ENCODE measurements at places on chromosomes 3 and 15.

GRCh38 chr3:24773798-24774197 is 279.1 kb upstream of the THRB start:
- DNase-seq = no peak

GRCh38 chr3:168029705-168030104 is 66.0 kb downstream of the GOLIM4 start:
- no peak for DNase-seq

GRCh38 chr3:159896543-159896942 is 92.1 kb upstream of the IL12A start:
- no peak for DNase-seq

DNA sequence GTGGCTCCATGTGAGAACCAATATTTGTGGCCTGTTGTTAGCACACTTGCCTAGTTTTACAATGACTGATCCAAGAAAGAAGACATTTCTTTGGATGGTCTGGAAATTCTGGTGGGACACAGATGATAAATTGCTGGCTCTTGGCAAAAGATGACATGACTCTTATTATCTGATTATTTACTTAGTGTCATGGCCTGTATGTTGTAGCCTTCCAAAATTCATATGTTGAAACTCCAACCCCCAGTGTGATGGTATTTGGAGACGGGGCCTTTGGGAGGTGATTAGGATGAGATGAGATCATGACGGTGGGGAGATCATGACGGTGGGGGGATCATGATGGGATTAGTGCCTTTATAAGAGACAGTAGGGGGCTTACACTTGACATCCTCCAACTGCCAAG is 30.0 kb upstream of the AKAP13 start:
- DNase-seq = no peak

GRCh38 chr15:93164409-93164808 is 75.4 kb upstream of the RGMA start:
- DNase-seq = peak; percentile 33

- peak; percentile 73 for DNase-seq
These were observed 452.8 kb downstream of the FOXP1 start for GRCh38 chr3:71130471-71131374.

DNA sequence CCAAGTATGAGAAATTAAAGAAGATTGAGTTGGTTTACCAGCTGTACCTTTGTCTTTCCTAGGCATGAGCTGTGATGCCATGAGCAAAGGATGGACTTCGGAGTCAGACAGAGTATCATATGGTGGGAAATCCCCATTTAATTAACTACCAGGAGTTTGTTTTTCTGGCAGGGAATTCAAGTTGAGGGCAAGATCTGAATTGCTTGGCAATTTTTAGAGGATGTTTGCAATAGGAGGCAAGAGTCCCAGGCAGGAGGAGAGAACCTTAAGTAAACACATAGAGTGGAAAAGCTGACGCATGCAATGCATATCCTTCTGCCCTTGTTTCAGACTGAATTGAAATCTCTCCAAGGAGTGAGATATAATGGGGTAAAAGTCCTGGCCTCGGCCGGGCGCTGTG is 569.7 kb upstream of the MDFIC2 start:
- no peak for DNase-seq

- DNase-seq = no peak
These were observed 53.9 kb downstream of the PXYLP1 start for GRCh38 chr3:141285570-141285969.

- DNase-seq = no peak
These were observed 36.2 kb upstream of the CLRN1 start for GRCh38 chr3:151008699-151009098.

DNA sequence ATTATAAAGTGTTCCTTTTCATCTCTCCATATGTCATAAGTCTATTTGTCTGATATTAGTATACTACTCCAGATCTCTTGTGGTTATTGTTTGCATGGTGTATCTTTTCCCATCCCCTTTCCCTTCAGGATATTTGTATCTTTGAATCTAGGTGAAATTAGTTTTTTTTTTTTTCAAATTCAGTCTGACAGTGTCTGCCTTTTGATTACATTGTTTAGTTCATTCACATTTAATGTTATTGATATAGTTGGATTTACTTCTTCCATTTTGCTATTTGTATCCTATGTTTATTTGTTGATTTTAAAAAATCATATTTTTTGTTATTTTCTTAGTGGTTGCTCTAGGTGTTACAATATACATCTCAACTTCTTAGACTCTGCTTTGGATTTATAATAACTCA is 283.0 kb downstream of the CHST2 start:
- no peak for DNase-seq

DNA sequence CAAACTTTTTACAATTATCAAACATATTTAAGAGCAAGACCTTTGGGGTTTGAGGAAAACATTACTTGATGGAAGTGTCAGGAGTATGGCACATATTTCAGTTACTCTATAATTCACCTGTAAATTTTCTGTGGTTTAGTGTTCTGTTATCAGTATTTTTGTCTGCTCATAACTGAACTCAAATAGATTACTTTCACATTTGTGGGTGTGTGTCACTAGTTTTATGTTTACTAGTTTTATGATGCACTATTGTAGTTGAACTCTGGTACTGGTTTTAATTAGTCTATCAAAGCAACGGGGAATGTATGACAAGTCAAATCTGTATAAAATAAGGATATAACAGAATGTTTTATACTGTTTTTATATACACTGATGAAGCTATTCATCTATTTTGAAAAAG is 27.2 kb downstream of the OXSM start:
- no peak for DNase-seq

- DNase-seq = no peak
These were observed 843 bp downstream of the CHRNA5 start for GRCh38 chr15:78565951-78566774.

GRCh38 chr3:42752441-42752840 is 20.6 kb downstream of the CCDC13 start:
- DNase-seq = no peak

DNA sequence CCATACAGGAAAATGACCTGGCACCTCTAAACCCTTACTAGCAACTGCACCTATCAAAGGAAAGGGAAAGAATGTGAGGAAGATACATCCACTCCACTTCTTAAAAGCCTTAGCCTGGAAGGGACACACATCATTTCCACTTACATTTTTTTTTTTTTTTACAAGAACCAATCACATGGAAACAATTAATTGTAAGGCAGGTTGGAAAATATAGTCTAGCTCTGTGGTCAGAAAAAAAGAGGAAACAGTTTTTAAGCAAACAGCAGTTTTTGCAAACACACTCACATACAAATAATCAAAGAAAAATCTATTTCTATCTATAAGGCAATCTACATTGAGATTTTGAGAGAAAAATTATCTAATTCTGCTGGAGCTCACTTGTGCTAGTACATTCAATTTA is 98.9 kb upstream of the SPRED1 start:
- no peak for DNase-seq

- no peak for DNase-seq
These were observed 88.8 kb downstream of the CPN2 start for GRCh38 chr3:194262176-194262924.

- DNase-seq = no peak
These were observed 46.8 kb downstream of the PXYLP1 start for GRCh38 chr3:141278196-141279076.

DNA sequence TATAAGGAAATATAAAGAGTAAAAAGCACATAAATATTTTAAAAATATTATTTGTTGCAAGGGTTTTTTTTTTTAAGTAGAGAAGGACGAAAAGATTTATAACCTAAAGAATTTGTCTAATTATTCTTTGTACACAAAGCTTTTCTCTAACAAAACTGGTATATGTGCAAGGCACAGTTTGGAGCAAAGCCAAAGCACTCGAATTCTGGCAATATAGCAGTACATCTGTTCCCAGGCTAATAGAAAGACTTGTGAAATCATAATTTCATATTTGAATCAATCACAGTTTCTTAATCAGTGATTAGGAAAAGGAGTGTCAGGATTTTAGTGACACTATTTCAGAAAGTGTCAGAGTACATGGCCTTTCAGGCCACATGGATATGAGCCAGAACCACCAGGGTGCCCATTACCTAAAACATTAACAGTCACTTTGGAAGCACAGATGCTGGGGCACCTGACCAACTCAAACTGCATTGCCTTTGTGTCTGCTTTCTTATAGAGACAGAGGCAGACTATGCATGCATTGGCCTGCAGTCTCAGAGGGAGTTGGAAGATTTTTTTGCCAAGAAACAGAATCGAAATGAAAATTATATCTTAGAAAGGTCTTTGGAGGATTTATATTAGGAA is 651.8 kb upstream of the SGO1 start:
- no peak for DNase-seq

DNA sequence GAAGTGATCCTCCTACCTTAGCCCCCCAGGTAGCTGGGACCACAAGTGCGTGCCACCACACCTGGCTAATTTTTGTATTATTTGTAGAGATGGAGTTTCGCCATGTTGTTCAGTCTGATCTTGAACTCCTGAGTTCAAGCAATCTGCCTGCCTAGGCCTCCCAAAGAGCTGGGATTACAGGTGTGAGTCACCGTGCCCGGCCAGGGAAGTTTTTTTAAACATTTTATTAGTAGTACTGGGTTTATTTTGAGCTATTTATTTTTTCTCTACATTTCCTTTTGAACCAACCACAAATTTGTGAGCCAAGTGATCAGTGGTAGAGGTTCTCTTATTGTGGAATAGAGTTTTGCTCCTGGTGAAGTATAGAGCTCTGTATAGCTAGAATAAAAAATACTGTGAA is 33.7 kb downstream of the ARMC8 start:
- no peak for DNase-seq

- no peak for DNase-seq
These were observed 299.8 kb upstream of the GPR149 start for GRCh38 chr3:154729741-154730140.

- DNase-seq = no peak
These were observed 140.2 kb downstream of the ITPR1 start for GRCh38 chr3:4633078-4634004.

GRCh38 chr15:98651581-98652220 is 3.4 kb downstream of the IGF1R start:
- DNase-seq = no peak

Data from activated T-cell treated with anti-CD3 and anti-CD28 coated beads, Interleukin-2, amount 50 U/mL, for 24 hours (primary cell).